ENCODE measurements at places on chromosomes 2 and 18.

GRCh38 chr18:77098538-77099174, 33.9 kb downstream of the MBP start:
- DNase-seq: peak; percentile 46

DNA sequence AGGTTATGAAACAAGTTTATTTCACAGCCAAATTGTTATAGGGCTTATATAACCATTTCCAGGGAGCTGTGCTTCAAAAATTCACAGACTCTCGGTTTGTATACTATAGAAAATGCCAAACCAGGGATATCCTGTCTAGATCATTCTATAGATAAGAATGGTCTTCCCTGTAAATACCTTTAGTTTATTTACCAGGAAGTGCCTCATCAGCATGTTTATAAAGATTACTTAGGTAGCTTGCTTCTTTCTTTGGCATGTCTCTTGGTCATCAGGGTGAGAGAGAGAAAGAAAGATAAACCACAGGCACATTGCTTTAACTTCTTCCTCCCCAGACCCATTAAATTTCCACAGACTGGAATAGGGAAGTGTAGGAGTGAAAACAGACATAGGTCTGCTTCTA, 439.4 kb downstream of the SPAG16 start:
- DNase-seq: no peak

- peak; percentile 95 for DNase-seq
These were observed 116.5 kb upstream of the FOSL2 start for GRCh38 chr2:28276076-28276618.

- no peak for DNase-seq
These were observed 57.9 kb downstream of the FAM171B start for GRCh38 chr2:186751790-186752189.

GRCh38 chr18:37451239-37451825, 114.3 kb downstream of the CELF4 start:
- DNase-seq: no peak

DNA sequence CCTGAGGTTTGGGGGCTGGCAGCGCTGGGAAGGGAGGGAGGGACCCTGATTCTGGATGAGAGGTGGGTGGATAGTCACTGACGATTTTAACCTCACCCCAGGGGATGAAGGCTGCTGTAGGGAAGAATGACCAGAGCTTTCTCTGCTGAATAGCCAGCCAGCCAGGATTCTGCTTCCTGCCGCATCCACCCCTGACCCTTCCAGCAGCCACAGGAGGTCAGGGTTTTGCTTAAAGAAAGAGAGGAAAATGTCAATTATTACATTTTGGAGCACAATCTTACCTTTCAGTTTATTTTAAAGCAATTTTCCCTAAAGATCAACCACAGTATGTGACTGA, 217.7 kb downstream of the GBX2 start:
- DNase-seq: no peak

DNA sequence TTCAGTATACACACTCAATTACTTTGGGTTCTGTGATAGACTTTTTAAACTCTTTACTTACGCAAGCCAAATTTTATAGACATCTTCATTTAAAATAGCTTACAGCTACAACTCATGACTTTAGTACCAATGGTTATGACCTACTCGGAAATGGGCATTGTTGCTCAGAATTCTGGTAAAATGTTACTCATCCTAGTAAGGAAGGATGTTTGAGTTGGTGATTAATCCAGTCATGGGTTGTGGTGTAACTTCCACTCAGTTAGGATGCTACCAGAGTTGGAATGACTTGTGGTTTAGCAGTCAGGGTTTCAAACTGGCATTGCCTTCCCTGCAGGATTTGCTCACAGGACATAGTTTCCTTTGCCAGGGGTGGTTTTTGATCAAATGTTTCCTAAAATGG, 7.4 kb upstream of the NPC1 start:
- peak; percentile 66 for DNase-seq

DNA sequence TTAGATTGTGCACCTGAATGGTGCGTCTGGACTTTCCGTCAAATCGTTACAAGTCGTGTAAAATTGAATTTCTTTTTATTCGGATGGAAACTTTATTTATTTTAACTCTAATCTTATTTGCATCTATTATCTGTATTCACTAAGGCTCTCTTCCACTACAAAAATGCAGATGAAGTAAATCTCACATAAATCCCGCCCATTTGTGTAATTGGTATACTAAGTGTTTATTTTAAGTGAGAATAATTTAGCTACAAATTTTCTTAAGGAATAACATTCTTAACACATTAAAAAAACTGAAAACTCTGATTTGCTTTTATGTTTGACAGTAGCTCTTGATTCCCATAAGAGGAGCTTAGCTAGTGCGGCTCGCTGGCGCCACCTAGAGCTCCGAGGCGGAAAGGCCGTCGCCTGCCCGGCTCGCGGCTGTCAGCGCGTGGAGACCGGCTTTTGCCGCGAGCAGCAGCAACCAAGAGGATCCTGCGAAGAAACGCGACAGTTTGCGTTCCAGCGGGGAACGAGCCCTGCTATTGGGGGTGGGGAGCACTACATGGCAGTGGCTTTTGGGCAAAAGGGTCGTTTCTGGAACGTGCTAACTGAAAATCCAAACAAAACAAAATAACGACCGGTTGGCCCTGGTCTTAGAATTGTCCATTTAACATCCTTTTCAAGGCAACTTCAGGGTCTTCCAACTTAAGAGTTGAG, 6.7 kb downstream of the SP9 start:
- DNase-seq: peak; percentile 95

DNA sequence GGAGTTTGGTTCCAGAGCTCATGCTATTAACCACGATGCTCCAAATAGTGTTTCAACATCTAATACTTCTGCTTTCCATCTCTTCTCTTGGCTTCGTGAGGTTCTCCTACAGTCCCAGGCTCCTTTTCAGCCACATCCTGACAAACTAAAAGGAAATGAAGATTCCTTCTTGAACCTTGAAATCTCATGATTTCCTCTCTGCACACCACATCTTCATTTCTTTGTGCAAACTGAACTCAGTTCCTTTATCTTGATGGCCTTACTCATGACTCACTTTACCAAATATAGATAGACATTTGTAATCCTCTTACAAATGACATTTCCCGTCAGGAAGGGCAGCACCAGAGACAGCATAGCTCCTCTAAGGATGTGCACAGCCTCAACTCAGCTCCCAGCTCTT, 50.0 kb upstream of the ITGA4 start:
- no peak for DNase-seq

DNA sequence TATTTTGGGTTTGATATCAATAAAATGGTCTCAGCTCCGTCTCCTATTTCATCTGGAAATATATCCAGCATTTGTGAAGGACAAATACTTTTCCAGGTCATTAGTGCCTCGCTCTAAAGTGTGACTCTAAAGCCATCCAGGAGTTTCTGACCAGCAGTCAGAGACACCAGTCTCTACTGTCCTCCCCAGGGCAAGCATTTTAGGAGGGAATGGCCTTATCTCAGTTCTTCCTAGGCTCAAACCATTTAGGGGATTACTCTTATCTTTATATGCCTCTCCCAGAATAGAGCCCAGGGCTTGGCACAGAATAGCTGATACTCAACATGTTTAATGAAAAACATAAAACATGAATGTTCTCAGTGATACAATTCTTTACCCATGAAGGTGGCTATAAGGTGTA, 187.6 kb downstream of the NAPG start:
- DNase-seq: no peak

GRCh38 chr18:64966667-64967066, 784.1 kb upstream of the CDH7 start:
- peak; percentile 17 for DNase-seq

DNA sequence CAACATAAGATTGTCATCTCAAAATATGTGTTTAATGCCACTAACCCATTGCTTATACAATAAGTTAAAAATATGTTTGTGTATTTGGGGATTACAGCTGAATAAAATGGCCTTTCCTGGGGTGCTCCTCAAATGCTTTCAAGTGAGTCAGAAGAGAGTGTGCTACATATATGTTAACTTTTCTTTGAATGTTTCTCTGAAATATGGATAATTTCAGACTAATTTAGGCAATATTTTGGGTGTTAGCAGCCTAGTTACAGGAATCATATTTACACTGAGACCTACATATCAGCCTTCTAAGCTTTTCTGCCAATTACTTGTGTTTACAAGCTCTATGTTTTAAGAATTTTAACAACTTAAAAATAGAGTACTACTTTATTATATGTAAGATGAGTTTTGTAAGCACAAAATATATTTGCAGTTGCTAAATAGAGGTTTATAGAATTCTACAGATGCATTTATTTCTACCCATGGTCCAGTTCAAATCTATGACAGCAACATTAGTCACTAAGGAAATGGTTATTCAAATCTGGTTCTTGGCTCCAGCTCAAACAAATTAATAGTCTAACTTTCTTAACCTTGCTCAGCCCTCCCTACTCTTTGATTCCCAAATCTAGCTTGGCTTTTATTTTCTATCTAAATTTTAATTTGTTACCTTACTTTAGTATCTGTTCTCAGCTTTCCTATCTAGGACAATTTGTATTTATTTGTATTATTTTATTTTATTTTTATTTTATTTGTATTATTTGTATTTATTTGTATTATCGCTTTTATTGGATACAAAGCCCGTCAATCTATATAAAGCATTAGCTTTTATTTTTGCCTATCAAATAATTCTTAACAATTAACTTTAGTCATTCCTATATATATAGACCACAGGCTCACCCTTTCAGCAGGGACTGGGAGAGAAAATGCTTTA, 48.9 kb downstream of the FSIP2 start:
- peak; percentile 57 for DNase-seq

DNA sequence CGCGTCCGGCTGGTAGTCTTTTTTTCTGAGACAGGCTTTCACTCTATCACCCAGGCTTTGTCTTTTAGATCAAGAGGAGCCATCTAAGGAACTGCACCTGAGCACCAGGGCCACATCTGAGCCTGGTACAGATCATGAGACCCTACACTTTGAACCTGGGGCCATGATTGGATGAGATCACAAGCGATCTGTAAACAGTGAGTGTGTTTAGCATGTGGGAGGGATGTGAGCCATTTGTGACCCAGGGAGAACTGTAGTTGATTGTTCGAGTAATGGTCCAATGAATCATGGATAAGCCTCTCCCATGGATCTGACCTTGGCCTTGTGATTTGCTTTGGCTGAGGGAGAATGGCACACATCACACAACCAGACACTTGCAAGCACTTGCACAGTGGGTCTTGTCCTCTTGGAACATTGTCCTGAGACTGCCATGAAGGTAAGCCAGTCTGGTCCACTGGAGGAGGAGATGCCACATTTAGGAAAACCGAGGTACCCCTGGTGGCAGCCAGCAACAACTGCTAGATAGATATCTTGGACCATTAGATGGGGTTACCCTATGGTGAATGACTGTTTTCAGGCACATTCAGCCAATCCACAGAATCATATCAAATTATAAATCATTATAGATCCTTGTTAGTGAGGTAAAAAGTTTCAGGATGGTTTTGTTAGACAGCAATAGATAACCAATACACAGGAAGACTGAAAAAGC, 19.5 kb upstream of the DTNB start:
- no peak for DNase-seq

DNA sequence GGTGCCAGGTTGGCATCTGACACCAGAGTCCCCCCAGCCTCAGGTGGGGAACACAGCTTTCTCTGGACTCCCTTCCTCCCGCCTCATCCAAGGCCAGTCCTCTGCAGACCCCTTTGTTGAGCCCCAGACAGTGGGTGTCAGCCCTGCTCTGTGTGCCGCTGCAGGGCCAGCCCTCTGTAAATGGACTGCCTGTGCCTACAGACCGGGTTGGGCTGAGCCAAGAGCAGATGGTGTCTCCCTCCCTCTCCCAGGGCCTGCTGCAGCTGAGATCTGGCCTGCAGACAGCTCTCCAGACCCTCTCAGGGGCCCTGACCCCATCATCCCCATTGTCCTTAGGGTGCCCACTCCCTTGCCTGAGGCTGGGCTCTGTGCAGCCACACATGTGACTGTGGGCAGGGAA, 160.8 kb downstream of the KLHL29 start:
- DNase-seq: no peak
